ENCODE measurements at places on chromosomes 13 and 19.

DNA sequence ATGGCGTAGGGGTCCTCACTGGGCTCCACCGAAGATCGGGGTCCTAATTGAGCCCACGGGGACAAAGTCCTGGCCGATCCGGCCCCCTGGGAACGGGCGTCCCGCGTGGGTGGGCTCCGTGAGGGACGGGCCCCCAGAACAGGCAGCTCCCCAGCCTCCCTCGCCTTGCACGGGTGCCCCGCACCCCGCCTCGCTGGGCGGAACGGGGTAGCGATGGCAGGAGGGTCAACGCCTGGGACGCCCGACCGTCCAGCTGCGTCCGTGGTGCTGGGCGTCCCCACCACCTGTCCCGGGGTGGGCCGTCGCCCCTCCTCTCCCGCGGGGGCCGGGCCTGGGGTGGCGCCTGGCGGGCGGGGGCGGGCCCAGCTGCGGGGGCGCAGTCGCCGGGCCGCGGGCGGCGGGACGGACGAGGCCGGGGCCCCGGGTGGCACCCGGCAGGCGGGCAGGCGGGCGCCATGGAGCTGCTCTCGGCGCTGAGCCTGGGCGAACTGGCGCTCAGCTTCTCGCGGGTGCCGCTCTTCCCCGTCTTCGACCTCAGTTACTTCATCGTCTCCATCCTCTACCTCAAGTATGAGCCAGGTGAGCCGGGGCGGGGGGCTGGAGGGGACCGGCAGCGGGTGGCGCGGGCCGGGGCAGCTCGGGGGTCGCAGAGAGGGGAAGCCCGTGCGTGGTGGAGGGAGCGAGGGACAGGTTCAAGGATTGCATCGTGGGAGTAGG, at the start of gene TMEM38A:
Gene TMEM38A (plus strand): TSS at position 377 of the 717 bp plus-strand sequence. CDS start 79 bp downstream, at position 456.
- DNase-seq, result peak; percentile 47

- no peak for DNase-seq
Measured at GRCh38 chr13:111789011-111789410, 277.9 kb upstream of the SOX1 start.

GRCh38 chr13:27226991-27227390, 24.4 kb upstream of the RPL21 start:
- DNase-seq, result no peak

- DNase-seq, result no peak
Measured at GRCh38 chr19:53365899-53366493, 491 bp downstream of the ZNF525 start.

GRCh38 chr19:3459089-3459881, 21.0 kb downstream of the SMIM24 start:
- peak; percentile 78 for DNase-seq

DNA sequence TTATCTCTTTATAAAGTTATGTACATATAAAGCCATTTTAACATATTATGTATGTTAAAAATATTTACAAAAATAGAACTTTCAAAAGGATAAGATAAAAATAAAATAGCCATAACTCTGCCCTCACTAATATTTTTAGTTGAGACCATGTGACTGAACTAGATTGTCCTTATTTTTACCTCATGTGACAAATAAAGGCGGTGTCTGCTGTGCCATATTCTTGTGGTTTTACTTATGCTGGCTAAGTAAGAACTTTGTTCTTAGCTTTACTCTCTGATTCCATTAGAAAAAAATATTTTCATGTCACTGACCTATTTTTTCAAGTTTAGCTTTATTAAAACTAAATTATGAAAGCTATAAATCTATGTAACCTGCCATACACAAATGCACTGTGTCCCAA, 135.6 kb upstream of the TSC22D1 start:
- no peak for DNase-seq

DNA sequence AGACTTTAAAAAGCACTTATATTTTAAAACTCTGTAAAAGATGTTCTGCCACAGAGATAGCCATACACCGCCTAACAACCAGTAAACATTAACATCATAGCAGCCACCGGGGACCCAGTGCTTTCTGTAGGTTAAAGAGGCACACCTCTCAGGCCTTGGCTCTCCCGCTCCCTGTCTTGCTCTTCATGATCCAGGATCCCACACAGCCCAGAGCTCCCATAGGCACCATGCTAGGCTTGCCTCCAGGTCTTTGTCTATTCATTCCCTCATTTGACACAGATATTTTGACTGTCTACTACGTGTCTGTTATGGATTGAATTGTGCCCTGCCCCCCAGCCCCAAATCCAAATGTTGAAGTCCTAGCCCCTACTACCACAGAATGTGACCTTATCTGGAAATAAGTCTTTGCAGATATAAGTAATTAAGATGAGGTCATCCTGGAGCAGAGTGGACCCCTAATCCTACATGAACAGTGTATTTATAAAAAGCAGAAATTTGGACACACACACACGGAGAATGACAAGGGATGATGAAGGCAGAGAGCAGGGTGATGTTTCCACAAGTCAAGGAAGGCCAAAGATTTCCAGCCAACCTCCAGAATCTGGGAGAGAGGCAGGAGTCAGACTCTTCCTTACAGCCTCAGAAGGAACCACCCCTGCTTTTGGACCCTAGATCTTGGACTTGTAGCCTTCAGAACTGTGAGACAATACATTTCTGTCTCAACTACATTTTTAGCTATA, 272.6 kb downstream of the DNAJC15 start:
- DNase-seq, result no peak

DNA sequence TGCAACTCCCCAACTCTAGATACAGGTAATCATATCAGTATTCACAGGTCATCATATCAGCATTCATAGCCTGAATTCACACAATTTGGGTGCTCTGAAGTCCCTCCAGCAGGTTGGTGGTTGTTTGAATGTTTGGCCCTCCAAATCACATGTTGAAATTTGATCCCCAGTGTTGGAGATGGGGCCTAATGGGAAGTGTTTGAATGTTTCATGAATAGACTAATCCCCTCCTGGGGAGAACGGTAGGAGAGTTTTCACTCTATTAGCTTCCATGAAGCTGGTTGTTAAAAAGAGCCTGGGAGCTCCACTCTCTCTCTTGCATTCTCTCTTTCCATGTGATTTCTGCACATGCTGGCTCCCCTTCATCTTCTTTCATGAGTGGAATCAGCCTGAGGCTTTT, 288.6 kb upstream of the PCDH9 start:
- DNase-seq, result no peak

- no peak for DNase-seq
Measured at GRCh38 chr13:79833991-79834390, 353.0 kb downstream of the NDFIP2 start.

- no peak for DNase-seq
Measured at GRCh38 chr13:87124785-87125074, 546.4 kb upstream of the SLITRK5 start.

GRCh38 chr13:35988648-35989081, 142.5 kb downstream of the DCLK1 start:
- DNase-seq, result no peak

DNA sequence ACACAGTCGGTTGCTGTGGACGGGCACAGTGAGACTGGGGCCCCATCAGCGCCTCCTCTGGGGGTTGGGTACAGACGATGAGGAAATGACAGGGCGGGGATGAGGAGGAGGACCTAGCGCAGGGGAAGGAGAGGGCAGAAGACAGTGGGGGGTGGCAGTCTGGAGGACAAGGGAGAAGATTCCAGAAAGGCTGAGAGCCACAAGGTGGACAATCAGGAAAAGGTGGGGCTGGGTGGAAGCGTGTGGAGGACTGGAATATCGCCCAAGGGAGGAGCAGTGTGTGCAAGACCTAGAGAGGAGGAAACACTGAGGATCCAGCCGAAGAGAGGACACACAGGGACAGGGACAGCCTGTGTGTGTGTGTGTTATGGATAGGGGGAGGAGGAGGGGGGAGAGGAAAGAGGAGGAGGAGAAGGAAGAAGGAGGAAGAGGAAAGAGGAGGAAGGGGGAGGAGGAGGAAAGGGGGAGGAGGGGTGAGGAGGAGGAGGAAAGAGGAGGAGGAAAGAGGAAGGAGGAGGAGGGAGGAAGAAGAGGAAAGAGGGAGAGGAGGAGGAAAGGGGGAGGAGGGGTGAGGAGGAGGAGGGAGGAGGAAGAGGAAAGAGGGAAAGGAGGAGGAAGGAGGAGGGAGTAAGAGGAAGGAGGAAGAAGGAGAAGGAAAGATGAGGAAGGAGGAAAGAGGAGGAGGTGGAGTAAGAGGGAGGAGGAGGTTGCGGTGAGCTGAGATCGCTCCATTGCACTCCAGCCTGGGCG, 15.8 kb upstream of the GARIN5A start:
- DNase-seq, result peak; percentile 39

- peak; percentile 40 for DNase-seq
Measured at GRCh38 chr19:1394252-1395193, 6.8 kb downstream of the GAMT start.

GRCh38 chr13:113808058-113808834, 49.2 kb downstream of the TMEM255B start:
- no peak for DNase-seq

GRCh38 chr13:110664673-110665072, 41.2 kb downstream of the CARS2 start:
- no peak for DNase-seq

- no peak for DNase-seq
Measured at GRCh38 chr13:40333226-40333625, 333.2 kb downstream of the FOXO1 start.

GRCh38 chr13:90696254-90696653, 651.2 kb upstream of the MIR17HG start:
- DNase-seq, result no peak

- no peak for DNase-seq
Measured at GRCh38 chr13:107097916-107098315, 530.0 kb upstream of the ARGLU1 start.

DNA sequence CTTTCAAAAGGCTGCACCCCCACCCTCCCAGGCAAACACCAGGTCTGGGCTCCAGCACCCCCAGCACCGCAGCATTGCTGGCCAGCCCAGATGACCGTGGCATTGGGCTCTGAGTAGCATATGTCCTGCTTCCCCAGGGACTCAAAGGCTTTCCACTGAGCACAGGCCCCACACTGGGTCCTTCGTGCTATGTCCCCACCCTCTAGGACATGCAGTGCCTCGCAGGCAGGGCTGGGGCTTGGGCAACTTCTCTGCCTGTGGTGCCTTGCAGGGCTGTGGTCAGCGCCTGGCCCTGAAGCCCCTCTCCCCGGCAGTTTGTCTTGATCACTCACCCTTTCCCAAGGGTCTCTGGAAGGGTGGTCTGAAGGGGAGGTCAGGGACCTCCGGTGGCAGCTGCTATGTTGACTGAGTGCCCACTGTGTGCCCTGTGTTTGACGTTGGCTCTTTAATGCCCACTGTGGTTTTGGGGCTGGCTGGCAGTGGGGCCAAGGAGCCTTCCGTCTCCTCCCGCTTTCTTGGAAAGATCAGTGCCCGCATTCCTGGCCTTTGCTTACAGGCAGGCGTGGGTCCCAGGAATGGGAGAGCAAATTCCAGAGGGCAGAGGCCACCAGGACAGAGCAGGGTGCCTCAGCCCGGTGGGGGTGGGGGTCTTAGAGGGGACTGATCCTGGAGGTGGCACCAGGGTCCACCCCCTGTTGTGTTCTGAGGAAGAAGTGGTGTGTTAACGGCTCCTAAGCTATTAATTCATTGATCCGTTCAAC, 20.3 kb upstream of the CRTC1 start:
- no peak for DNase-seq

GRCh38 chr13:79295906-79296706, 109.9 kb downstream of the RBM26 start:
- DNase-seq, result no peak

GRCh38 chr13:71613066-71613745, 253.8 kb downstream of the DACH1 start:
- no peak for DNase-seq

- DNase-seq, result no peak
Measured at GRCh38 chr13:74132152-74132775, 1.9 kb downstream of the KLF12 start.

DNA sequence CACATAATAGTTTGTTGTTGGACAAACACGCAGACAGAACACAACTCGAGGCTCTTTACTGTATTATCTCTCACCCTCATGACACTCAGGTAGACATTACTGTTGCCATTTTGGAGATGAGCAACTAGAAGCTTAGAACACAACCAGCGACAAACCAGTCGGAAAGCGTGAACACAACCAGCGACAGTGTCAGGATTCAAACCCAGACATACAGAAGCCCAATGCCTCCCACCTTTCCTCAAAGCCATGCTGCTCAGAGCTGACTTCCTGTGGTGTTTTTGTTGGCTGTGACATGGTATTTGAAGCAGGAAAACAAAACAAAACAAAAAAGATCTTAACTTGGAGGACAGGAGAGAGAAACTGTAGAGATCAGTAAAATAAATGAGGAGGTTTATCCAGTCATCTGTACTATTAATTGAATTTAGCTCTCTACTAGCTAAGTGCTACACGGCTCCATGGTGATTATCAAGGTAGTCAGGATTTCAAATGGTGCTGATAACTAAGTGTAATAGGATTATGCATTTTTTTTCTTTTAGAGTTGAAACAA, 92.1 kb downstream of the STARD13 start:
- DNase-seq, result no peak

- no peak for DNase-seq
Measured at GRCh38 chr19:1407528-1408299, at the start of gene DAZAP1. Gene DAZAP1, plus strand, starts transcription at chr19:1407586. Its CDS starts 188 bp downstream, at chr19:1407774.

- no peak for DNase-seq
Measured at GRCh38 chr13:47100214-47100853, 203.5 kb upstream of the HTR2A start.

- no peak for DNase-seq
Measured at GRCh38 chr13:95234242-95234641, 67.0 kb downstream of the ABCC4 start.

GRCh38 chr13:40233731-40234195, 432.7 kb downstream of the FOXO1 start:
- DNase-seq, result no peak

DNA sequence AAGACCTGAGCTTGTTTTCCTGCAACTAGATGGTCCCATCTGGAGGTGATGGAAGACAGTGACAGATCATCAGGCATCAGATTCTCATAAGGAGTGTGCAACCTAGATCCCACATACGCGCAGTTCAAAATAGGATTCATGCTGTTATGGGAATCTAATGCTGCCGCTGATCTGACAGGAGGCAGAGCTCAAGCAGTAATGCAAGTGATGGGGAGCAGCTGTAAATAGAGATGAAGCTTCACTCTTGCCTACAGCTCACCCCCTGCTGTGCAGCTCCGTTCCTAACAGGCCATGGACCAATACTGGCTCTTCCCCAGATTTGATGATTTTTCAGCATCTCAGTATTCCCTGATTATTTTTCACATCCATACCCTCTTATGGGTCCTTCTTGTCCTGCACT, 208.4 kb upstream of the RXFP2 start:
- no peak for DNase-seq

DNA sequence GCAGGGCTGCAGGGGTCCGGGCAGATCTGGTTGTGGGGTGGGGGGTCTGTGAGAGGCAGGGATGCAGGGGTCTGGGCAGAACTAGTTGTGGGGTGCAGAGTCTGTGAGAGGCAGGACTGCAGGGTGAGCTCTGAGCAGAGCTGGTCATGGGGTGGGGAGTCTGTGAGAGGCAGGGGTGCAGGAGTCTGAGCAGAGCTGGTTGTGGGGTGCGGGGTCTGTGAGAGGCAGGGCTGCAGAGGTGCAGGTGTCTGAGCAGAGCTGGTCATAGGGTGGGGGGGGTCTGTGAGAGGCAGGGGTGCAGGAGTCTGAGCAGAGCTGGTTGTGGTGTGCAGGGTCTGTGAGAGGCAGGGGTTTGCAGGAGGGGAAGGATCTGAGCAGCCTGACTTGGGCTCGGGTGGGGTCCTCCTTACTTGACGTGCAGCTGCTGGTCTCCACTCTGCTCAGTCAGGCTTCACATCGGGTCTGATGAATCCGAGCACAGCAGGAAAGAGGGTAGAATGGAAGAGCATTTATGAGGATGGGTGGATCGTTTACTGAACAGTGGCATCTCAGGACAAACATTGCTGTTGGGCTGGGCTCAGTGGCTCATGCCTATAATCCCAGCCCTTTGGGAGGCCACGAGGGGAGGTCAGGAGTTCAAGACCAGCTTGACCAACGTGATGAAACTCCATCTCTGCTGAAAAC, 31.2 kb downstream of the IGFL2 start:
- DNase-seq, result no peak
